NCI-H1048 (cell line): ENCODE measurements at places on chromosomes 2 and 18.

DNA sequence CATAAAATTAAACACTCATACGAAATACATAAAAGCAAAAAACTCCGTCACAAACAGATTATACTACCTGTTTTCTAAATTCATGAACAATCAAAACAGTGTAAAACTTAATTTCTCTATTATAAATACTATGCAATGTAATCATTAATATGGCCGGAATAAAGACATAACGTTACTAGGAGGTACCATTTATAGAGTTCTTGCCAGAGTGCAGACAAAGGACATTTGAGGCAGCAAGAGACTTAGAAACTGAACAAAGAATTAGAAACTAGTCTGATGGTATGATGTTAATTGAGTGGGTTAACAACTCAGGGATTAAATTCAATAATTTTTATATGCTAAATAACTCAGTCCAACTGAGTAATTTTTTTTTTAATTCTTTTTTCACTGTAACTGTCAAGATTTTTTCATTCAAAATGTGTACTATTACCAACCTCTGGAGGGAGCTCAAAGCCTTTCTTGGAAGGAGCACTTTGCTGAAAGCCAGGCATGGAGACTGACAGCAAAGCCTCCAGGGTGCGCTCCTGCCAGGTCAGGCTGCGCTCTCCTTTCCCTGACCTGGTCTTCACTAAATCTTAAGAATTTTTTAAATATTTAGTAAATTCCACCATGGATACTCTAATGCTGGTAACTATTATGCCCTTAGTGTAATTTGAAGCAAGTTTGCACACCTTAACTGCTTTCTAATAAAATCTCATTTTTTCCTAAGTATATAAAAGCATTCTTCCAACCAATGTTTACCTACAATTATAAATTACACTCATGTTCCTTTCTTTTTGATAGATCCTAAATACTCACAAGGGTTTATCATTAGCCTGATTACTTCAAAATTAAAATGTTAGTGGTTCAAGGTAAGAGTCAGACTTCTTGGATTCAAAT is 34.1 kb downstream of the WDR35 start:
- no peak for DNase-seq

GRCh38 chr18:32549248-32550110 is 78.8 kb upstream of the GAREM1 start:
- DNase-seq = peak; percentile 14

- DNase-seq = no peak
Measured at GRCh38 chr2:46578961-46579360, 99.6 kb downstream of the TMEM247 start.

DNA sequence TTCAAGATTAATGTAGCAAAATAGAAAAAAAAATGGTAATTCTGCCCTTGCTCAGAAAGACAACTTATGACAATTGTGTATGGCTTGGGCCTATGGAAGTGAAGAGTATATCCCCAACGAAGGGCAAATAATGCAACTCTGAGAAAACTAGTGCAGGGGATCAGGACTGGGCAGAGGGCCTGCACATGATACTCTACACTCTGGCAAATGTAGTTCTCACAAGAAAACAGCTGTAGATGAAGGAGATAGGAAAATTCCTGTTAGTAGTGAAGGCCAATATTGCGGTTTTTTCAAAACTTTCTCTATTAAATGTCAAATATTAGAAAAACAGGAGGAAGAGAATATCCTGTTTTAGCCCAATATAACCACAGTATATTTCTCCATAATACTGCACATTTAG is 77.8 kb downstream of the SCN9A start:
- no peak for DNase-seq

GRCh38 chr2:32553829-32554432 is 73.9 kb upstream of the TTC27 start:
- DNase-seq = no peak

DNA sequence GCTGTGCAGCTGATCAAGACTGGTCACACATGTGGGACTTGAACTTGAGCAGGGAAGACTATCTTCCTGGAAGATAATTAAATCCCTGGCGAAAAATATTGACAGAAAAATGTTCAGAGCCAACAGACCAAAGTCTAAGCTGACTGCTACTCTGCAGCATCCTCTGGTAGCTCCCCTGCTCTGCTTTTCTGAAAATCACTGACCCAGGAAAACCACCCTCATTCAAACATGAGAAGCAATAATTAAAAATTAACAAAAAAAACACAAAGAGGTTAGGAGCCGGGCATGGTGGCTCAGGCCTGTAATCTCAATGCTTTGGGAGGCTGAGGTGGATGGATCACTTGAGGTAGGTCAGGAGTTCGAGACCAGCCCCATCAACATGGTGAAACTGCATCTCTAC is 151.9 kb downstream of the SCG2 start:
- DNase-seq = no peak

DNA sequence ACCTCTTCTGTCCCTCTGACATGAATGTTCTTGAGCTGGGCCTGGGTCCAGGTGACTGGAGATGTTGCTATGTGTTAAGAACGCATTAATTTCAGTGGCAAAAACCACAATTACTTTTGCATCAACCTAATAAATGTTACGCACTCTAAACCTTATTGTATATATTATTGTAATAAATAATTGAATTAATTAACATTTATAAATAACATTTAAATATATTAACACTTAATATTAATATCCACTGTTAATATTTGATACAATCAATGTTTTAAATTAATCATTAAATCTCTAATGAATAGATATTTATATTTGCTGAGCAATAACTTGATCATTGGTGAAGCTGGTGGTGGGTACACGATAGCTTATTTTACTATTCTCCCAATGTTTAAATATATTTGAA is 97.4 kb downstream of the KCNF1 start:
- no peak for DNase-seq

GRCh38 chr2:70141212-70141901 is 49.5 kb downstream of the C2orf42 start:
- peak; percentile 91 for DNase-seq

- DNase-seq = no peak
Measured at GRCh38 chr2:145503511-145503910, 983.6 kb upstream of the ZEB2 start.

- no peak for DNase-seq
Measured at GRCh38 chr2:158321264-158321663, 135.3 kb downstream of the CCDC148 start.

DNA sequence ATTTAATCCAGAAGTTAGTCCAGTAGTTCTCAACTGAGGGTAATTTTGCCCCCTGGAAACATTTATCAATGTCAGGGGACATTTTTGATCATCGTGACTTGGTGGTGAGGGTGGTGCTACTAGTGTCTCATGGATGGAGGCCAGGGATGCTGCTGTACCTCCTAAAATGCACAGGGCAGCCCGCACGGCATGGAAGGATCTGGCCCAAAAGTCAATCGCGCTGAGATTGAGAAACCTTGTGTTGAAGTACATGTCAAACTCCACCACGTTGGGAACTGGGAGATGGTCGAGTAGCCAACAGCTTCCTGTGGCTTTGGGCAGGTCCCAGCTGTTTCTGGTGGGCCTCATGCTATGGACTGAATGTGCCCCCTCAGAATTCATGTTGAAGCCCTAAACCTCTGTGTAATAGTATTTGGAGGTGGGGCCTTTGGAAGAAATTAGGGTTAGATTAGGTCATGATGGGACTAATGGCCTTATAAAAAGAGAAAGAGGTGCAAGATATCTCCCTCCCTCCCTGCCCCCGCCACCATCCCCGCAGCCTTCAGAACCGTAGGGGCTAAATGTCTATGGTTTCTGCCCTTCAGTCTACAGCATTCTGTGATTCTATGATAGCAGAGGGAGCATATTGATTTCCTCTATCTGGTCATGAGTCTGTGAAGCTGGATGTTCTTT is 259.7 kb downstream of the MYCN start:
- DNase-seq = no peak

DNA sequence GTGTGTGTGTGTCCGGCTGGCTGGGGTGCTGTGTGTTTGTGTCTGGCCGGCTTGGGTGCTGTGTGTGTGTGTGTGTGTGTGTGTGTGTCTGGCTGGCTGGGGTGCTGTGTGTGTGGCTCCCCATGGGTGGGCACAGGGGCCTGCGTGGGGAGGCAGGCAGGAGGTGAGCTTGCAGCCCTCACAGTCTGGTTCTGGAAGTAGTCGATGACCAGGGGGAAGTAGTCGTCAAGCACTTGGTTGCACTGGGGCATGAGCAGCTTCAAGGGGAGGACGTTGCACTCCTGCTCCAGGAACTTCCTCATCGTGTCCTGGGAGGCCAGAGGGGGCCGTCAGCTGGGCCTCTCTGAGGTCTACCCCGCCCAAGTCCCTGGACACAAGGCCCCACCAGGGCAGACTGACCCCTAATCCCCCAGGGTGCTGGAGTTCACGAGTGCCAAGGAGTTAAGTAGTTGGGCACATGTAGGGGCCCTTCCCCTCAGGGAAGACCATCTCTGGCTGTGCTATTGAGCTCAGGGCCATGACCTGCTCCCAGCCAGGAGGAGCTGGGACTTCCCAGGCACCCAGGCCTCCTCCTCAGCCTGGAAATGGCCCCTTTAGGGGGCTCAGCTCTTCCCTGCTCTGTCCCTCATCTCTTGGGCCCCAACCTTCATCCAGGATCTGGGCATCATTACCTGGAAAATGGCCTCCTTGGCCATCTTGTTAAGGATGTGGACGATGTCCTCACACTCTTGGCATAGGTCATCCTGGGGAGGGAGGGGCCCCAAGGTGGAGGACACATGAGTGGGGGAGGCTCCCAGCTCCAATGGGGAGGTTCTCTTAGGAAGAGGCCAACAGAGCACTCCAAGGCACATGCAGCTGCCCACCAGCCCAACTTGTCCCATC is 1.3 kb downstream of the SFTPB start:
- DNase-seq = no peak
